Naive thymus-derived CD4-positive, alpha-beta T cell (primary cell): ENCODE measurements at places on chromosomes 4 and X. TPM values are rescaled to one million over a fixed set of nuclear protein-coding genes. Genes with fewer than 3 reads are reported as not detected.

Gene RNF128
- total RNA-seq: not detected

Gene AMER1
- 3.7 TPM for total RNA-seq

- DNase-seq: no peak
Observed at GRCh38 chr4:187064033-187064432, 340.4 kb upstream of the FAT1 start.

DNA sequence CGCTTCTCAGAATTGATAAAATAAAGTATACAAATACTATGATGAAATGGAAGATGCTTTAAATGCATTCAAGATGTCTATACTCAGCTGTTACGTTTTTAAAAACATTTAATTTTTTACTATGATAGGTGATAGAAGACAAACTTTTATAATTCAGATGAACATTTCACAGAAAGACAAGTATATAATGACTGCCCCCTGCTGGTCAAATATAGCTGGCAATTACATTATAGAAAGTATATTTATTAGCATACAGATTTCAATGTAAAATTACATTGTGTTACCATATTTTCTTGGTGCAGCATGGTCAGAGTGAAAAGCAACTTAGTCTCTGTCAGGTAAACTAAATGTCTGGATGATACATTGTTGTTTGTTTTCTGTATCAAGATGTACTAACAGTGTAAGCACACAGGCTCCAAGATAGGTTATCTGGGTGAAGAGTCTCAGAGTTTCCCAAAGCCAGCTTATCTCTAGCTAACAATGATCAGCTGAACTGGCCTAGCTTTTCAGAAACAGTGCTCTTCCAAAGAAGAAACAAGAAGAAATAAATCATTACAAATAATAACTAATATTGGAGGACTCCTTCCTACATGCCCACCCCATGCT lies 54.1 kb downstream of the SRPX start:
- DNase-seq: no peak

DNA sequence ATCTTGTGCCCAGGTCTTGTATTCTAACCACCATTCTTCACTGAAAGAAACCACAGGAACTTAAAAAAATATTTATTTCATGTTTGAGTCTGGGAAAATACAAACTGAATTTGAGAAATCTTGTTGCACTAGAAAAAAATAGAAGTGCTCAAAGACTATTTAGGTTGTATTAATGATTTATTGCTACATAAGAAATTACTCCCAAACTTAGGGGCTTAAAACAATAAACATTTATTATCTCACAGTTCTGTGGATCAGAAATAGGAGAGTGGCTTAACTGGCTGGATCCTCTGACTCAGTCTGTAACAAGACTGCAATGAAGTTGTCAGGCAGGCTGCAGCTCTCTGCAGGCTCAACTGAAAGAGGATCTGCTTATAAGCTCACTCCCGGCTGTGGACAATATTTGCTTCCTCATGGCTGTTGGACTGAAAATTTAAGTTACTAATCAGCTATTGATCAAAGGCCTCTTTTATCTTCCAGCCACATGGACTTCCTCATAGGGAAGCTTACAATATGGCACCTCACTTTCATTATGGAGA lies 295.4 kb upstream of the FAM241A start:
- DNase-seq: no peak

- no peak for DNase-seq
Observed at GRCh38 chr4:173343832-173344397, 9.8 kb upstream of the HMGB2 start.

- peak; percentile 47 for DNase-seq
Observed at GRCh38 chrX:153723351-153724251, 586 bp downstream of the BCAP31 start.

- DNase-seq: no peak
Observed at GRCh38 chrX:94961730-94962129, 1287.7 kb downstream of the FAM133A start.

GRCh38 chr4:113921089-113921794 lies 58.2 kb downstream of the ARSJ start:
- DNase-seq: no peak

DNA sequence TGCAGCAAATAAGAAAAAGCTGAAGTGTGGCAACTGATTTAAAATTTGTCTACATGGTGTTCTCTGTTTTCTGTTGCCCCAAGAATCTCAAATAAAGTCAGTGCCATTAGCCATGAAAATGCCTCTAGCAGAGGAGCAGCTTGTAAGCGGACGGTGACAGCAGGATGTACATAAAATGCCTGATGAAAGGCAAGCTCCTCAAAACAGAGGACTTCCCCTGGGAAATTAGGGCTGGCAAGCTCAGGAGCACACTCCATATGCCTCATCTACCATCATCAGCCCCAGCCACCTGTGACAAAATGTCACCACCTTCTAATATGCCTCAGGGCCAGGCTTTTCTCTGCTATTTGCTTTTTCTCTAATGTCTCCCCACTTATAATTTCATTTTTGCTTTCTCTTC lies 54.5 kb downstream of the ASB9 start:
- DNase-seq: no peak

GRCh38 chr4:2261110-2261852 lies 628 bp downstream of the MXD4 start:
- peak; percentile 66 for DNase-seq
